ENCODE measurements at places on chromosomes 5 and 9. TPM values are rescaled to one million over a fixed set of nuclear protein-coding genes. Genes with fewer than 3 reads are reported as not detected.

Gene RAD23B
- total RNA-seq: 68.1 TPM

DNA sequence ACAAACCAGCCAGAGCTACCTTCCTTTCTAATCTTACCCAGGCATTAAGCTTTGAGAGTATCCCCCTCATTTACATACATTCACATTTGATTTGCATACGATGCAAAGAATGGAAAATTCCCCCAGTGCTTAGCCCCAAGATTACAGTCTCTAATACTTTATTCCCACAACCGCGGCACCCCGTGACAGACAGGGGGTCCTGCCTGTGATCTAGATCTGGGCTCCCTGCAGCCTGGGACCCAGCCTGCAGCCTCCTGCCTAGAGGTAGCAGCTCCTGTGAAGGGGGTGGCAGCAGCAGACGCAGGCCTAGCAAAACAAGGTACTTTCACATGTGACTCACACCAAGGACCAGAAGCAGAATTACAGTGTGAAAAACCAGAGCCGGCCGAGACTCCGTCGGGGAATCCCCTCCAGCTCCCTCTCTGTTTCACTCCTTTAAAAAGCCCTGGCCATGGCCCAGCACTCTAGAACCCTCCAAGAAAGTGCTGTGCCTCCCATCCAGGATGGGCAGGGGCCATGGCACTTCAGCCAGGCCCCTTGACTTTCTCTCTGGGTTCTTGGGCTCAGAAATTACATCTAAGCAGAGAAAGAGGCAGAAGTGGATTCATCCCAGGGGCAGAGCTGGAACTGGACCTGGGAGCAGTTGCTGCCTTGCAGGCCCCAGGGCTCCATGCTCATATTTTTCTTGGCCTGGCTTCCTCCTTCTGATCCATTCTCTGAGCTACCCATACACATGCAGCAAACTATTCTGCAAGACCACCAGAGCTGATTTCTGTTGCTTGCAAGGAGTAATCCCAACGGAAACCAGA lies 14.0 kb upstream of the TCF7 start:
- no peak for DNase-seq

- no peak for DNase-seq
Measured at GRCh38 chr5:135313946-135314345, 85.1 kb downstream of the MACROH2A1 start.

Gene URM1
- 21.3 TPM for total RNA-seq

- peak; percentile 39 for DNase-seq
Measured at GRCh38 chr9:100437860-100438805, 11.2 kb downstream of the MSANTD3 start.

Gene PCDHB8
- total RNA-seq: 0.80 TPM

- DNase-seq: no peak
Measured at GRCh38 chr5:58346041-58346440, 113.8 kb downstream of the PLK2 start.

Gene GNE
- total RNA-seq: 24.9 TPM

- no peak for DNase-seq
Measured at GRCh38 chr5:118687100-118687499, 301.2 kb downstream of the DTWD2 start.

DNA sequence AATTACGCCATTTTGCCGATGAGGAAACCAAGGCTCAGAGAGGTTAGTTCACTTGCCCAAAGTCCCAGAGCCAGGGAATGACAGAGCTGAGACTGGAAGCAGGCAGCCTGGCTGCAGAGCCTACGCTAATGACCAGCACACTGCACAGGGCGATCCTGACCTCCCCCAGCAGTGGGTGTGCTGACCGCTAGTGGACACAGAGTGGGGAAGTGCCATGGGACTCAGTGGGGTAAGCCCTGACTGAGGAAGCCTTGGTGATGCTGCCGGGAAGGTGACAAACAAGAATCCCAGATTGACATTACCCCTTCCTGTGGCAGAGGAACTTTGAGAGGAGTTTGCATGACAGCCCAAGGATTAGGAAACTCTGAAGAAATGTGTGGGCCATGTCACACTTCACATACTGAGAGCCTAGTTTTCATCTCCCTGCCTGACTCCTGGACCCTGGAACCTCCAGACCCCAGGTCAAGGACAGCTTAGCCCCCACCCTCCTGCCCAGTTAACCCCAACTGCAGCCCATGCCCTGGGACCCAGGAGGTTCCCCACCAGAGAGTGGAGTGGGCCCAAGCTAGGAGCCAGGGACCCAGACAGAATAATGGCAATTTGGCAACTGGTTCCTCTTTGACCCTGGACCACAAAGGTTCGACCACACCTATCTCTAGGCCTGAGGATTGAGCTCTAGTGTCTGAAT lies 19.7 kb upstream of the CSF1R start:
- no peak for DNase-seq

Gene SIMC1
- total RNA-seq: 12.7 TPM

- no peak for DNase-seq
Measured at GRCh38 chr9:71931166-71931565, 19.7 kb downstream of the C9orf85 start.

Gene ARHGEF39
- 0.59 TPM for total RNA-seq

Gene NUTM2F
- not detected for total RNA-seq

Gene POMT1
- total RNA-seq: 26.5 TPM

Data from breast epithelium (tissue), 4 donors.